GM23338 (cell line): ENCODE measurements at places on chromosomes 7 and 10.

GRCh38 chr7:134943785-134944400 is 42.4 kb upstream of the AGBL3 start:
- no peak for DNase-seq

- DNase-seq, result peak; percentile 30
These were observed 45.1 kb downstream of the CYP2C9 start for GRCh38 chr10:94983555-94983954.

GRCh38 chr7:93945083-93945482 is 23.5 kb downstream of the GNG11 start:
- DNase-seq, result no peak

- DNase-seq, result no peak
These were observed 194.4 kb downstream of the PLXNA4 start for GRCh38 chr7:132381742-132382472.

DNA sequence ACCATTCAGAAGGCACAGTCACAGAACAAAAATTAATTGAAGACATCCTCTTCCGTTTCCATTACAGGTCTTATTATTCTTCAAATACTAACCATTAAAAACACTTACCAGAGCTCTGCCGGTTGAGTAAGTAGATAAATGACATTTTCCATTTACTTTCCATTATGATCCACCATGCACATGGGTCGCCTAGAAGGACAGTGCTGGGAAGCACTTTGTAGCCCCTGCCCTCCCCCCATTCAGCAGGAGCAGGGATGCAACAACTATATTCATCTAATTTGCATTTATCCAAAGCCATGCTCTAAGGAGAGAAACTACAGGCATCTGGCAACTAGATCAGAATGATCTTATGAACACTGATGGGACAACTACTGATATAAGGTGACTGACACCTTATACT is 76.8 kb upstream of the AFAP1L2 start:
- DNase-seq, result no peak

DNA sequence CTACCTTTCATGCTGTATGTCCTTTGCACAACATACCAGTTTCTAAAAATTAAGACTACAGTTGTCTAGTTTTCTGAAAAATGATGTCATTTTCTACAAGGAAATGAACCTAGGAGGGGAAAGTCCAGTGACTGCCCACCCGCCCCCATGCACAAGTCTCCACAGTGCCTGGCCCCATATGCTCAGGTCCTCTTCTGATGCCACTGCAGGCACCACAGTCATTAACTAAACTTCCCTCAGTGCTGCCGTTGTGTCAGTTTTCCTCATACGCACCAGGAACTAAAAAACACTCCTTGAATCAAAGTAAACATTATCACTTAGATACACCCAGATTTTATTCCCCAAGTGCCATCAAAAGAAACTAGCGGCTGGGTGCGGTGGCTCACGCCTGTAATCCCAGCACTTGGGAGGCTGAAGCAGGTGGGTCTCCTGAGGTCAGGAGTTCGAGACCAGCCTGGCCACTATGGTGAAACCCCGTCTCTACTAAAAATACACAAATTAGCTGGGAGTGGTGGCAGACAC is 6.9 kb upstream of the TNS3 start:
- no peak for DNase-seq
